T1000 (cell line): ENCODE measurements at places on chromosomes 2 and 18.

DNA sequence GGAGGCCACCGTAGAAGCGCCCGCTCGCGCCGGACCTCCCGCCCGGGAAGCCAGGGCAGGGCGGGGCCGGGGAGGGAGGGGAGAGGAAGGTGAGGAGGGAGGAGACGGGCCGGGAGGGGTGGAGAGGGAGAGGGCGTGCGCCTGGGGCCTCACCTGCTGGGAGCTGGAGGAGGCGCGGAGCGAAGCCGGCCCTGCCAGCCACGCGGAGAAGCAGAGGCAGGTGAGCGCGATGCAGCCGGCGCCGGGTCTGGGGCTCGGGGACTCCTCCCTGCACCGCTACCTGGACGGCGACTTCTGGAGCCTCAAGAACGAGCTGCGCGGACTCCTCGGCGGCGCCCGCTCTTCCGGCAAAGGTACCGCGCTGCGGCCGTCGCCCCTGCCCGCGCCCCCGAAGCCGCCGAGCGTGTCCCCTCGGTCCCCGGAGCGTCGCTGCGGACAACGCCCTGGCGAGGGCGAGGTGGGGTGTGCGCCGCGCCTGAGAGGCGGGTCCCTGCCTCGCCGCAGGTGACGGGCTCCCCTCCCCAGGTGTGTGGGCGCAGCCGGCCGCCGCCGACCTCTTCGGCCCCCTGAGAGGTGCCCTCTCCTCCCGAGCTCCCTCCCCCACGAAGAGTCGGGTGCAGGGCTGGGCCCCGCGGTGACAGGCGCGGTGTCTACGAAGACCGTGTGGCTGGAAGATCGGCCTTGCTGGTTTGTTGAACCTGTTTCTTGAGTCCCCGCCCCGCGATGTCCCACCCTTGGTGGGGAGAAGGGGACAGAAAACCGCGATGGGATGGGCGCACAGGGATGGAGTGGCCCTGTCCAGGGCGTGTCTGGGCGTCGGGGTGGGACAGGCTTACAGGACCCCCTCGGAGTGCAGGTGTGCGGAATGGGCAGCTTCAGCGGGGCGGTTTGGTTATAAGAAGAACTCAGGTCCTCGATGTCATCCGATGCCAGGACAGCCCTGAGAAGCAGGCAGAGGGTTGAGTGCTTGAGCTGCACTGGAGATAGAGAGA lies at the start of gene ACOXL:
Gene ACOXL (plus strand): TSS at position 152 of the 992 bp plus-strand sequence. CDS start 35,817 bp downstream, outside the sequence.
- no peak for DNase-seq

DNA sequence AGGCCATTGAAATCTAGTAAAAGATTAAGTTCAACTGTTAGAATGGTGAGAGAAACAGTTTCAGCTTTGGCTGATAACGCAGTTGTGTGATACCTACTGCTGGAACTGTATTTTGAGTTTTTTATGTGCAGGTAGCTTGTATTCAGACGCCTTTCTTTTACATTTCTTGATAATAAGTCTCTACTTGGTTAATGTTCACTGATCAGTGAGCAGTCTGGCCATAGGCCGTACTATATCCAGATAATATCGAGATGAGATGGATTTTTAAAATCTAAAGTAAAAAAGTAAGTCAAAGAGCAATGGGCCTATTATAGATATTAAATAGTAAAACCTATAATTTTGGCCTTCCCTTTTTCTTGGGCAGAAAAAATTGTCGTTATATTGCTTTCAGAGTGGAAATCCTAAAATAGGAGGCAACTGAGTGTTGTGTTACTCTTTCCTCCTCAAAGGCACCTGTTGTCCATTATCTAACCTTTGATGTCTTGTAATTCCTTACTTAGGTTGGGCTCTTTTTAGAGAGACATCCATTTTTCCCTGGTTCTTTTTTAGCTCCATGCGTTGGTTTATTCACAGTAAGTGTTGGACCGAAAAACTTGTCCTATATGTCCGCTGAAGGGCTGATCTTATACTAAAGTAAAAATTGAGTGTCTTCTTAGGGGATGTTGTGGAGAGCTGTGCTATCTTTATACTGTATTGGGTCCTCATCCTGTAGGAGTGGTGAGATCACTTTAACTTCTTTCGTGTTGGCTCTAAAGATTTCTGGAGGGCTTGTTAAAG lies 1.7 kb downstream of the EML4 start:
- no peak for DNase-seq

DNA sequence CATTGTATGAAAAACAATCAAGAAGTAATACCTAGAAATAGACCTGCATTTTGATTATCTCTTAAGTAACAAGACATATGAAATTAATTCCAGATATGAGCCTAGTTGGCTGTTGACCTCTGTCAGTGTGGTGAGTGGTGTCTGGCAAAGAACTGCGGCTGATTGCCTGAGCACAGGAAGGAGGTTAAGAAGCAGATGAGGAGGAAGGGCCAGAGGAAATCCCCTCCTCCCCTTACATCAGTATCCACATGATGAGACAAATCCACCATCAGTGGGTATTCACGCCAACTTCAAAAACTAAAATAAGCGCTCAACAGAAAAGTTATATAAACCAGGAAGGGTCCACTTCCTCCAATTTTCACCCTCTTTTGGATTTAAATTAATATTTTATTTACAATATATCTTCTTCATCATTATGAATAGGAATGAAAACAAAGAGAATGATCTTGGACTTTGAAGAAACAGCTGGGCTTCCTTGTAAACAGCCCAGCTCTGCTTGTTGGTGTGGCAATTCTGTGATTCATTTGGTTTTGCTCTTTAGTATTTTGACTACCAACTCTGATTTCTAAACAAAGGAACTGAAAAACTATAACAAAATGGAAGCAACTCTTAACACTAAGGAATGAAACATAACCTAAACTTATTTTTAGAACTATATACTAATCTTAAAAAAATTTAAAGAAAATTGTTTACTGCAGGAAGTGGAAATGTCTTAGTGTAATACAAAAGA lies 27.3 kb downstream of the RFTN2 start:
- no peak for DNase-seq

DNA sequence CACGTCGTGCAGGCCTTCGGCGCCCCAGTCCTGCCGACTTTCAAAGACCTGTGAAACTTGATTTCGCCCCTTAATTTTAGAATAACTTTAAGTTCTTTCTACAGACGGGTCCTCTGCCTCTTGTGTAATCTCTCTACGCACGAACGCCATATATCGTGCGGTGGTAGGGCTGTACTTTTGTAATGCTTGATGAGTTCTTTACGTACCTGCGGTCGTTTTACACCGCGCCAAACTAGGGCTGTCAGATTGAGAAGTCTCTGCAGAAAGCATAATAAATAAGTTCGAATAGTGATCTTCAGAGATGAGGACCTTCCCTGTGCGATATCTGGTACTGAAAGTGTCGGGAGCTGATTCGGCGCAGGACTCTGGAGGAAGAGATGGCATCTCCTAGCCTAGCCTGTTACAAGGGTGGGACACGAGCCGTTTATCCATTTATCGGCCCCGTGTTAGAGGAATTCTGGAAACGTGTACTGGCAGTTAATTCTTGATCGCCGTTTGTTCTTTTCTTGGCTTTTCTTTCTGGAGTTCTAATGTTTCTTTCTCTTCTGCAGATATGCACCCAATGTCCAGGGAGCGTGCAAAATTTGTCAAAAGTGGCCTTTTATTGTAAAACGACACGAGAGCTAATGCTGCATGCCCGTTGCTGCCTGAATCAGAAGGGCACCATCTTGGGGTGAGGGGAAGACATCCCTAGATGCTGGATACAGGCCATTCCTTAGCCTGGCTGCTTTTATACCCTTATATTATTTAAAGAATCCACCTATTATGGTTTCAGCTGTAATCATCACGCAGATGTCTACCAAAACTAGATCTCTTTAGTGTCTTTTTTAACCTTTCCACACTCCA lies 781 bp upstream of the SLC5A6 start:
- DNase-seq: no peak

- DNase-seq: no peak
These were observed 131.1 kb downstream of the SMAD2 start for GRCh38 chr18:47799376-47799775.

DNA sequence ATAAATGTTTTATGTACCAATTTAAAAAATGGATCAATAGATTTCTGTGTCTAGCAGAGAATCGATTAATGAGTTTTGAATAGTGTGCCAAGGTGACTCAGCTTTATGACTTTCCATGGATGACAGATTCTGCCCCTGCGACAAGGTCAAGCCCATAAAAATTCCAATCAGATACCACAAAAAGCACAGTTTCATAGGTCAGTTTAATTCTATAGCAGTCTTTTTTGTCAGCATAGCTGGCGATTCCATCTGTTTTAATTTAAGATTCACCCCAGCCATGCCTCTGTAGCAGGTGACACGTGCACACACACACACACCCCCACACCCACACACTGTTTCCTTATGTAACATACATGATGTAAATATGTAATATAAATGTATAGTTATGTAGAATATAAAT lies 28.9 kb downstream of the RAB31 start:
- no peak for DNase-seq

DNA sequence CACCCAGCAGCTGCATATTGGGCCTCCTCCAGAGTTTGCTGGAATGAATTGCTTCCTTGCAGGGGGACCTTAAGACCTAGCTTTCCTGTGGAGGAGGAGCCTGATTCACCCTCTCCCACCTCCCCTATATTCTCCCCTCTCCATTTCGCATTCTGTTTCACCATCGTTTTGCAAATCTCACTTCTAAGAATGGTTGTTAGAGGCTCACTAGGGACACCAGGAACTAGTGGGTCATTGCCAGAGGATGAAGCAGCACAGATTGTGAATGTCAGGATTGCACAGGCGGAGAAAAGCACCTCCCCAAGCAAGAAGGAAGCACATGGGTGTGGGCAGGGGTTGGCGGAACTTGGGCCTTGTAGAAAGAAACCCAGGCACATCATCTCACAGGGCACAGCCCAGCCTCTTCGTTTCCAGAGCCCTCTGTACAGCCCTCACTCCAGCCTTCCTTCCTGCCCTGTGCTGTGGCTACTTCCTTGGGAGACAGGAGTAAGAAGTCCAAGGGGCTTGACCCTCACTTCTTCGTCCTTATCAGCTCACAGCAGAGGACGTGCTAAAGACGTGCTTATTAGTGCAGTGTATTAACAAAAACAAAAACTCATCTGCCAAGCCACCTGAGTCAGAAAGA lies 63.4 kb downstream of the TACR1 start:
- DNase-seq: no peak

DNA sequence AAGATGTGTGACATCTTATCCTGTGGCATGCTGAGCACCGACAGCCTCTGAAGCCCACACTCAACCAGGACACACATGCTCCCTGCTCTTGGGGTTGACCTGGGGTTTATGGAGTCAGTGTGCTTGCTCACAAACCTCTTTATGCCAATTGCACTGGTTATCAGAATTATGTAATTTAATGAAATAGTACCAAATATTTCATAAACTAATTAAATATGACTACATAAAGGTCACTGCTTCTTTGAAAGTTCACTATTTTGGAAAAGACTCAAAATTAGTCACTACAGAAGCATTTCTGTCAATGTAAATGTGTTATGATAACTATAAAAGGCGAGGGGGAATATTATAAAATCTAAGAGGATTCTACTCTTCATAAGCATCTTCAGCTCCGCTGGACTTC lies 76.7 kb downstream of the FHOD3 start:
- no peak for DNase-seq

DNA sequence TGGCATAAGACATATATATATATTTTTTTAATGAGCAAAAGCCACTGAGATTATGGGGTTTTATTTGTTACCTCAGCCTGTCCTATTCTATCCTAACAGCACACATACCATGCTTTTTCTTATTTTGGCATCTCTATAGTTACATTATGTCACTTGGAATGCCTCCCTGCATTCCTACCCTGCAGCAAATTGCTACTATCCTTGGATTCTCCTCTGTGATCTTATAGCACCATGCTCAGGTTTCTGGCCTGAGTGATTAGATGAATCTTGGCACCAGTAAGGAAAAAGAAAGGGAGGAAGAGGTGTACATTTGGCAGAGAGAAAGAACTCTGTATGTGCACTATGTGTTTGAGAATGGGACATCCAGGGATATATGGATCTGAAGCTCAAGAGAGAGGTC lies 86.3 kb upstream of the PELI1 start:
- DNase-seq: no peak

- DNase-seq: no peak
These were observed 44.4 kb downstream of the KCNE4 start for GRCh38 chr2:223096235-223096970.

DNA sequence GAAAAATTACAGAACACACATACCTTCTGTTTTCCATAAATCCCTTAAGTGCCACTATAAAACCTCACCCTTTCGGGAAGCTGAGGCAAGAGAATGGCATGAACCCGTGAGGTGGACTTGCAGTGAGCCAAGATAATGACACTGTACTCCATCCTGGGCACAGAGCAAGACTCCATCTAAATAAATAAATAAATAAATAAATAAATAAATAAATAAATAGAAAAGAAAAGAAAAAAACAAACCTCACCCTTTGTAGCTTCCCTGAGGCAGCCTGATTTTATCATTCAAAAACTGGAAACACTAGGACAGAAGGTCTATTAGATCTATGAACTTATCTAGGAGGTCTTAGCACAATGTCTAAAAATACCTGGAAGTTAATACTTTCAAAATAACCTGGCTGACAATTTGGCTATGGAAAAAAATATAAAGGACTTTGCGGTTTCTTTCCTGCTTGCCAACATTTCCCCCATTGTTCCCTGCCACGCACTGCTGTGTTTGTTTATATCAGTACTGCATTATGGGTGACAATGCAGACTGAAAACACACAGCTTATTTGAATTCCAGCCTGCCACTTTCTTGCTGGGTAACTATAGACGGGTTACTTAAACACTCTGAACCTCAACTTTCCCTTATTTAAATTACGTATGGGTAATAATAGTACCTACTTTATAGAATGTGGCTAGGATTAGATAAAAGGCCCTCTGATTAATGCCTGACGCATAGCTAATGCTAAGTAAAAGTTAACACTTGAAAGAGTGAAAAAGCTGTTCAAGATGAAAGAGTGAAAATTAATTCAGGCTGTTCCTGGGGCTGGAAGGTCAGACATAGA lies 313.0 kb downstream of the RDH14 start:
- DNase-seq: no peak

DNA sequence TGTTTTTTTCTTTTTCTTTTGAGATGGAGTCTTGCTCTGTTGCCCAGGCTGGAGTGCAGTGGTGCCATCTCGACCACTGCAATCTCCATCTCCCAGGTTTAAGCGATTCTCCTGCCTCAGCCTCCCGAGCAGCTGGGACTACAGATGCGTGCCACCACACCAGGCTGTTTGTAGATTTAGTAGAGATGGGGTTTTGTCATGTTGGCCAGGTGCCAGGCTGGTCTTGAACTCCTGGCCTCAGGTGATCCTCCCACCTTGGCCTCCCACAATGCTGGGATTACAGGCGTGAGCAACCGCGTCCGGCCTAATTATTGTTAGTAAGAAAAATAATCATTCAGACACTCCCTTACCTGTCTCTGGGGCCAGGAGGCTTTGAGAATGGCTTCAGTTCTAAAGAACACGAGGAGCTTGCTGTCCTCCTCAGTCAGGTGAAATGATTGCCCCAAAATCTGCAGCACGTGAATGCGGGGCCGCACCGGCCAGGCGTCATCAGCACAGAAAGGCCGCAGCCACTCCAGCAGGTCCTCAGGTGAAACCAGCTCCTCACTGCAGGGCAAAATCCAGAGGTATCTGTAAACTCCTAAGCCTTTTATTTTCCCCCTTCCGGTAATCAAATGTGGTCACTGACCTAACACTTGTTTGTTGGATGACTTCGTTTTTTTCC lies 342.6 kb downstream of the NBAS start:
- DNase-seq: no peak

- no peak for DNase-seq
These were observed 12.2 kb downstream of the CAPG start for GRCh38 chr2:85397925-85398331.

GRCh38 chr2:217285926-217286325 lies 426.1 kb upstream of the TNP1 start:
- DNase-seq: no peak
